ENCODE measurements at places on chromosomes 4 and X.

GRCh38 chr4:41657561-41657960 lies 91.0 kb downstream of the PHOX2B start:
- H3K36me3 ChIP-seq = no peaks in the 10 kb centered on the region
- ATAC-seq = no peak
- H3K27me3 ChIP-seq = peaks cover 10% of the 10 kb centered on the region
- no peak overlapping the region for H3K4me3 ChIP-seq
- no peaks in the 10 kb centered on the region for H3K4me1 ChIP-seq

DNA sequence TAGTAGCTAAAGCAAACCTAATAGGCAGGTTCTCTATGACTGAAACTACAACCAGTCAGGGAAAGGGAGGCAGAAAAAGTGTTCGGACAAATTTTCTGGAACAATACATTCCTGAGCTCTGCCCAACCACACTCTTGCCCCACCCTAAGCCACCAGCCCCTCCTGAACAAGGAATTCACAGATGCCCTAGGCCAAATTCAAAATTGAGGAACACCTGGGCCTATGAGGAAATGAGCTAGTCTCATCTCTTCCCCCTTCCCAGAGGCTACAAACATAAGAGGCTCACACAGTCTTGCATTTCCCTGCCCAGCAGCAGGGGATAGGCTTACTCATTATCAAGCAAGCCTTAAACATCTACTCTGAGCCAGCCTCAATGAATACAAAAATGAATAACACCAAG lies 284.7 kb downstream of the ZNF674 start:
- H3K4me3 ChIP-seq = no peak overlapping the region
- H3K27me3 ChIP-seq = no peaks in the 10 kb centered on the region
- no peaks in the 10 kb centered on the region for H3K4me1 ChIP-seq
- H3K27ac ChIP-seq = no peak overlapping the region
- no peaks in the 10 kb centered on the region for H3K36me3 ChIP-seq

GRCh38 chr4:81378386-81378785 lies 93.3 kb downstream of the RASGEF1B start:
- no peak overlapping the region for H3K27ac ChIP-seq
- no peaks in the 10 kb centered on the region for H3K4me1 ChIP-seq
- H3K36me3 ChIP-seq = no peaks in the 10 kb centered on the region
- no peak overlapping the region for H3K4me3 ChIP-seq
- peaks cover 45% of the 10 kb centered on the region for H3K27me3 ChIP-seq
- ATAC-seq = no peak

- no peaks in the 10 kb centered on the region for H3K36me3 ChIP-seq
- ATAC-seq = no peak
- H3K27ac ChIP-seq = no peak overlapping the region
- H3K4me3 ChIP-seq = no peak overlapping the region
Measured at GRCh38 chr4:61890321-61890720, 690.2 kb downstream of the ADGRL3 start.

GRCh38 chrX:10582215-10582733 lies 38.1 kb downstream of the MID1 start:
- peaks cover 6% of the 10 kb centered on the region for H3K36me3 ChIP-seq
- no peaks in the 10 kb centered on the region for H3K27me3 ChIP-seq
- H3K4me3 ChIP-seq = no peak overlapping the region
- no peaks in the 10 kb centered on the region for H3K4me1 ChIP-seq

DNA sequence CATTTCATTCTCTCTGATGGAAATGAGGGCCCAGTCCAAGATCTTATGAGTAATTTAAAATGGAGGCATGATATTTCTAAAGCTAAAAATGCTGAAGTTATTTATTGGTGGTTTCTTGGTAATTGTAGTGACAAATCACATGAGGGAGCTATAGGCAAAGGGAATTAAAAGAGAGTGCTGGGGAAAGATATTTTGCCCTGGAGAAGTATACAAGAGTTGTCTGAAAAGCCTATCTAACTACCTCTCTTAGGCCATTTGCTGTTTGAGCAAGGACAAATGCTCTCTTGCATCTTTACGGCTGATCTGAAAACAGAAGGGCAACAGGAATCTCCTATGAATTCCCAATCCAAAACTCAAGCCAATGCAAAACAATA lies 89.4 kb downstream of the FMR1NB start:
- no peaks in the 10 kb centered on the region for H3K36me3 ChIP-seq
- H3K27me3 ChIP-seq = no peaks in the 10 kb centered on the region
- ATAC-seq = no peak
- peaks cover 6% of the 10 kb centered on the region for H3K4me1 ChIP-seq
- H3K4me3 ChIP-seq = no peak overlapping the region

DNA sequence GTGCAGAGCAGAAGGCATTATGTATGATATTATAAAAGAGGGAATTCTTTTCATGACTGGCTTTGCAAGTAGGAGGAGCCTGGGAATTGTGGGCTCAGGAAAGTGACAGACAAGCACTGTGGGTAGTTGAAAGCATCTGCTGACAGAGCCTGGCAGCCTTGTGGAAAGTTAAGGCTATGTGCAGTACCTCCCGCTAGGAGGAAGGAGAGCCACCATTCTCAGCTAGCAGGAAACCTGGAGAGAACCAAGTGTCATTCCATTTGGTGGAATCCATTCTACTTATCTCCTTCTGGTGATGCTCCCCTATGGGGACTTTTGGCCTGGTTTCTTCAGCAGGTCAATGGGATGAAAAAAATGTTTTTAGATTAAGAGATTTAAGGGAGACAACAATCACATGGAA lies 81.8 kb downstream of the ASB9 start:
- no peak overlapping the region for H3K4me3 ChIP-seq
- H3K27me3 ChIP-seq = no peaks in the 10 kb centered on the region
- no peaks in the 10 kb centered on the region for H3K4me1 ChIP-seq
- no peak overlapping the region for H3K27ac ChIP-seq
- no peak for ATAC-seq

DNA sequence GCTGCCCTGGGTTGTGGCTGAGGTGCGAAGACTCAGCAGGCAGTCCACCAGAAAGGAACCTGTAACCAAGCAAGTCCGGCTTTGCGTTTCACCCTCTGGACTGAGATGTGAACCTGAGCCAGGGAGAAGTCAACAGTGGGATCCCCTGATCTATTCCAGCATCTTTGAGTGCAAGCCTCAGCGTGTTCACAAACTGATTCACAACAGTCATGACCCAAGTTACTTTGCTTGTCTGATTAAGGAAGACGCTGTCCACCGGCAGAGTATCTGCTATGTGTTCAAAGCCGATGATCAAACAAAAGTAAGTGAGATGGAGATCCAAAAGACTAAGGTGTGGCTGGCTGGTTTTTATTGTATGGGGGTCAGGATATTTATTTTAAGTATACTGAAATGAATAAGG lies 11.3 kb downstream of the TBC1D1 start:
- ATAC-seq = no peak
- H3K27ac ChIP-seq = no peak overlapping the region
- peaks cover 38% of the 10 kb centered on the region for H3K4me1 ChIP-seq
- peaks cover 37% of the 10 kb centered on the region for H3K36me3 ChIP-seq
- no peaks in the 10 kb centered on the region for H3K27me3 ChIP-seq
- H3K4me3 ChIP-seq = no peak overlapping the region

DNA sequence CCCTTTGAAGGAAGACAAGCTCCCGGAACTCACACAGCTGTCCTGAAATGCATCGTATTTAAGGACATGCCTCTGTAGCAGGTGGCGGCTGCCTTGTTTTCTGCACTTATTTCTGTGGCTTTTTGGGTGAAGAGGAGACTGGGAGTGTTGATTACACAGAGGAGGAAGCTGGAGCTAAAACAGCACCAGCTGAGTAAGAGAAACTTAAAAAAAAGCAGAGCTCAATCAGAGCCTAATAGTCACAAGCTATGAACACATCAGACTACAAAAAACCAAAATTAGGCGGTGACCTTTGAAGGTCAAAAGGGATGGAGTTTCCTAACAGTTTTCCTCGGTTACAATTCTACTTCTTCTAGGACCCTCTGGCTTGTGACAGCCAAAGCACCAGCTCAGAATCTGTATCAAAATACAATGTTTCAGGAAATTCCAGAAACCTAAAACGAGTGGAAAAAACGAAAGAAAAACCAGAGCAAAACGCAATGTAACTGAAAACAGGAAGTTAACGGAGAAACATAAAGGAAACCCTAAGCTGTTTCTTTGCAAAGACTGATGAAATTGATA lies 13.5 kb downstream of the PRKX start:
- H3K36me3 ChIP-seq = peaks cover 7% of the 10 kb centered on the region
- ATAC-seq = peak; percentile 68
- H3K27ac ChIP-seq = peak overlapping the region; percentile 97
- no peaks in the 10 kb centered on the region for H3K27me3 ChIP-seq

GRCh38 chr4:6692379-6692778 lies 1.3 kb upstream of the S100P start:
- H3K4me3 ChIP-seq = no peak overlapping the region
- H3K36me3 ChIP-seq = peaks cover 15% of the 10 kb centered on the region
- peaks cover 38% of the 10 kb centered on the region for H3K27me3 ChIP-seq

DNA sequence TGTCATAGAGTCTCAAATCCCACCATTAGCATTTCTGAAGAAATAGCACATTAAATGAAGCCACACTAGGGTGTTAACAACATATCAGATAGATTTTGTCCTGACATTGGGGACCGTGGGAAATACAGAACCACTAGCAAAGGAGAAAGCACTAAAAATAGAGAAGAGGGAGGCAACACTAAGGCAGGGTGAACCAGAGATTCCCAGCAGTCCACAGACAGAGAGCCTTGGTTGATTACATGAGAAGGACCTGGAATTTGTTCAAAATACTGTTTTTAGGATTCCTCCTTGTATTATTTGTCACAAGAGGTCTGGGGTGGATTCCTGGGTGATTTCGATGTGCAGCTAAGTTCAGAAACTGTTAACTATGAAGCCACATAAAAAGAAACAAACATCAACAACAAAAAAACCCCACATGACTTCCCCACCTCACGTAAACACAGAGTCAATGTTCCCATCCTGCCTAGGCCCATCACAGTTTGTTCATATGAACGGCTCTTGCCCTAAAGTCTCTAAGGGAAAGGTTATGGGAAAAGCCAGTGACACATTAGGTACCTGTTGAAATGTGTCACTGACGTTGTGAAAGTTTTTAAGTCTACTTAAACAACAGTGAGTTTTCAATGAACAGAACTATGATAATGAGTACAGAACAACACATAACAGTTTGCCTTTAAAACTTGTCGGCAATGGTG lies 23.6 kb upstream of the GRSF1 start:
- peak; percentile 83 for ATAC-seq
- peaks cover 7% of the 10 kb centered on the region for H3K4me1 ChIP-seq
- H3K27me3 ChIP-seq = no peaks in the 10 kb centered on the region
- peak overlapping the region; percentile 72 for H3K27ac ChIP-seq

DNA sequence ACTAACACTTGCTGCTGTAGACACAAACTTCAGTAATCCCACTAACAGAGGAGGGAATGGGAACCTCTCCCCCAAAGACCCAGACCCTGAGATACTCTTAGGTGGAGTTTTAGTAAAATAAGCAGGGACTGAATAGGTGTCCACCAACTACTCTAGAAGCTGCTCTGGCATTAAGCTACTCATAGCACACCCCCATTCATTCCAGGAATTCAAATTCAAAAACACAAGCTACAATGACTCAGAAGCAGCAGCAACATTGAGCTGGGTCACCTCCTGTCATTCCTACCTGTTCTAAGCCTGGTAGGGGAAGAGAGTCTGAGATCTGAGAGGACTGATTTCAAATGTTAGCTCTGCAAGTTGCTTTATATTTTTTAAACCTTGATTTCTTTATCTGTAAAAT lies 135.4 kb upstream of the FRMPD4 start:
- ATAC-seq = no peak
- no peak overlapping the region for H3K4me3 ChIP-seq
- no peaks in the 10 kb centered on the region for H3K4me1 ChIP-seq
- H3K27me3 ChIP-seq = no peaks in the 10 kb centered on the region

GRCh38 chr4:156815717-156816359 lies 155.8 kb downstream of the PDGFC start:
- H3K36me3 ChIP-seq = no peaks in the 10 kb centered on the region
- no peak for ATAC-seq
- H3K27ac ChIP-seq = no peak overlapping the region
- H3K4me1 ChIP-seq = no peaks in the 10 kb centered on the region
- no peaks in the 10 kb centered on the region for H3K27me3 ChIP-seq
- no peak overlapping the region for H3K4me3 ChIP-seq

- H3K4me1 ChIP-seq = no peaks in the 10 kb centered on the region
- no peaks in the 10 kb centered on the region for H3K27me3 ChIP-seq
- H3K36me3 ChIP-seq = no peaks in the 10 kb centered on the region
- H3K27ac ChIP-seq = no peak overlapping the region
- no peak overlapping the region for H3K4me3 ChIP-seq
Measured at GRCh38 chr4:88297725-88298454, 13.5 kb upstream of the PPM1K start.

DNA sequence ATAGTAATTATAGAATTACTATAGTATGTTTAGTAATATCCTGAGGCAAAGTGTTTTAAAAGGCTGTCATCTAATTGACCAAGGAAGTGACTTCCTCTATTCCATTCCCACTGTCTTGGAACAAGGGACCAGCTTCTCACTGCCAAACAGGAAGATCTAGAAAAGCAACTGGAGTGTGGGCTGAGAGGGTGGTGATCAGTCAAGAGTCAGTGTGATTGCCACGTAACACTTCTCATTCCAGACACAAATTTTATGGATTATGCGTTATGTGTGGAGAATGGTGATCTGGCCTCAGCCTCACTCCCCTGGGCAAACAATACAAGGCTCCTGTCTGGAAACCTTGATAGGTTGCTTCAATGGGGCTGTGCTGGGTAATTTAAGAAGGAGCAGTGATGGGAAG lies 60.0 kb downstream of the RRAGB start:
- H3K27me3 ChIP-seq = no peaks in the 10 kb centered on the region
- H3K27ac ChIP-seq = no peak overlapping the region
- H3K4me3 ChIP-seq = no peak overlapping the region
- no peak for ATAC-seq

GRCh38 chr4:139129206-139129605 lies 47.8 kb downstream of the ELF2 start:
- no peaks in the 10 kb centered on the region for H3K4me1 ChIP-seq
- ATAC-seq = no peak
- no peaks in the 10 kb centered on the region for H3K27me3 ChIP-seq
- H3K36me3 ChIP-seq = peaks cover 6% of the 10 kb centered on the region
- H3K27ac ChIP-seq = no peak overlapping the region

GRCh38 chr4:4259484-4260100 lies 11.6 kb upstream of the TMEM128 start:
- H3K4me3 ChIP-seq = no peak overlapping the region
- H3K36me3 ChIP-seq = no peaks in the 10 kb centered on the region
- no peaks in the 10 kb centered on the region for H3K4me1 ChIP-seq
- H3K27ac ChIP-seq = no peak overlapping the region
- no peak for ATAC-seq

GRCh38 chr4:176309772-176310171 lies 10.0 kb upstream of the SPCS3 start:
- H3K4me1 ChIP-seq = peaks cover 9% of the 10 kb centered on the region
- H3K4me3 ChIP-seq = no peak overlapping the region
- H3K27me3 ChIP-seq = peaks cover 15% of the 10 kb centered on the region

GRCh38 chrX:40578039-40578695 lies 2.6 kb upstream of the ATP6AP2 start:
- no peaks in the 10 kb centered on the region for H3K27me3 ChIP-seq
- no peaks in the 10 kb centered on the region for H3K36me3 ChIP-seq
- no peak overlapping the region for H3K27ac ChIP-seq
- H3K4me1 ChIP-seq = peaks cover 12% of the 10 kb centered on the region

GRCh38 chrX:108439426-108439942 lies at the start of gene COL4A5:
COL4A5 (plus strand) TSS chrX:108439838; CDS start chrX:108440126, 288 bp downstream.
- peaks cover 15% of the 10 kb centered on the region for H3K27me3 ChIP-seq
- H3K4me1 ChIP-seq = peaks cover 7% of the 10 kb centered on the region
- H3K36me3 ChIP-seq = no peaks in the 10 kb centered on the region

Measured in stimulated activated memory B cell treated with anti-CD40 and anti-IgM and Interleukin-4, amounts not matched to agents 10 μg/mL and 1 μg/mL and 100 μg/mL, for 72 hours (primary cell).